ENCODE measurements at places on chromosomes 13 and 19. TPM values are rescaled to one million over a fixed set of nuclear protein-coding genes. Genes with fewer than 3 reads are reported as not detected.

DNA sequence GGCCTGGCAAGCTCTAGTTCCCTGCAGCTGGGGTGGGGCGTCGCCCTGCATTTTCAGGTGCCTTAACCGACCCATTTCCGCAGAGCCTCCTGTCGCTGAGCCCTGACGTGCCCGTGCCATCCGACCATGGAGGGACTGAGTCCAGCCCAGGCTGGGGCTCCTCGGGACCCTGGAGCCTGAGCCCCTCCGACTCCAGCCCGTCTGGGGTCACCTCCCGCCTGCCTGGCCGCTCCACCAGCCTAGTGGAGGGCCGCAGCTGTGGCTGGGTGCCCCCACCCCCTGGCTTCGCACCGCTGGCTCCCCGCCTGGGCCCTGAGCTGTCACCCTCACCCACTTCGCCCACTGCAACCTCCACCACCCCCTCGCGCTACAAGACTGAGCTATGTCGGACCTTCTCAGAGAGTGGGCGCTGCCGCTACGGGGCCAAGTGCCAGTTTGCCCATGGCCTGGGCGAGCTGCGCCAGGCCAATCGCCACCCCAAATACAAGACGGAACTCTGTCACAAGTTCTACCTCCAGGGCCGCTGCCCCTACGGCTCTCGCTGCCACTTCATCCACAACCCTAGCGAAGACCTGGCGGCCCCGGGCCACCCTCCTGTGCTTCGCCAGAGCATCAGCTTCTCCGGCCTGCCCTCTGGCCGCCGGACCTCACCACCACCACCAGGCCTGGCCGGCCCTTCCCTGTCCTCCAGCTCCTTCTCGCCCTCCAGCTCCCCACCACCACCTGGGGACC lies 1.2 kb downstream of the ZFP36 start:
- DNase-seq = peak; percentile 59

GRCh38 chr13:52161181-52161646 lies 1.8 kb upstream of the NEK3 start:
- DNase-seq = no peak

- DNase-seq = no peak
Measured at GRCh38 chr13:100382785-100383184, 205.8 kb downstream of the GGACT start.

DNA sequence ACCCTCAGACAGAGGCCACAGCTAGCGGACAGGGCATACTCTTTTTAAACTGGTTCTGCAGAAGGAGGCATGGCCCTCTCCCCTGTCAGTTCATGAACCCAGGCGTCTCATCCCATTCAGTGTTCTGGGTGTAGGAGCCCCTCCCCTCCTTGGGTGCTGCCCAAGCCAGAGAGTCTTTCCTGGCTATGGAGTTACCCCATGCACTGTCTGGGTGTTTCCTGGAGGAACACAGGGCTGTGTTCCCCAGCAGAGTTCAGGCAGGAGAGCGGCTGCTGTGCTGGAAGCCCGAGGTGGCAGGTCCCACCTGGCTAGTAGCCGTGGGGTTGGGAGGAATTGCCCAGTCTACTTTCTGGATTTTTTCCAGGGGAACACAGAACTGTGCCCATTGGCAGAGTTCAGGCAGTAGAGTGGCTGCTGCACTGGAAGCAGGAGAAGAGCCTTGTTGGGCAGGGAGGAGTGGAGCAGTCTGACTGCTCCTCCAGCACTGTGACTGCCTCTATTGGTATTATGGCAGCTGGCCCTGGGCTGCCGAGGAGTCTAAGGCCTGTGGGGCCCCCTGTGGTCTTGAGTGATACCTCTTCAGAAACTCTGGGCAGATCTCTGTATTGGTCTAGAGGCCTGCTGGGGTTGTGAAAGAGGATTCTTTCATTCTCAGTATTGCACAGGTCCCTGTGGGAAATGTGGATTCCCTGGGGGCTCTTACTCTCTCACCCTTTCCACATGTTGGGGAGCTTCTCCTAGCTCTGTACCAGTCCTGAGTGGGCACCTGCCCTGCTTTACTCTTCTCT lies 168.3 kb downstream of the PCDH20 start:
- peak; percentile 39 for DNase-seq

DNA sequence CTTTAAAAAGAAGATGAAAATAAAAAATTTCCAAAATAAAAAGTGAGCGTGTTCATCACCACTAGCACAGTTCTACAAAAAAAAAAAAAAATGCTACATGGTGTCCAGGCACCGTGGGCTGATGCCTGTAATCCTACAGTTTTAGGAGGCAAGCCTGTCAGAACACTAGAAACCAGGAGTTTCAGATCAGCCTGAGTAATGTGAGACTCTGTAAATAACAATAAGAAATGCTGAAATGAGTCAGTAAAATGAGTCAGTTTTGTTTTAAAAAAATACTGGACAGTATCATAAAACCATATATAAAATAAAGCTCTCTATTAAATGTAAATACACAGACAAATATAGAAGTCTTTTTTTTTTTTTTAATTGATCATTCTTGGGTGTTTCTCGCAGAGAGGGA lies 30.0 kb downstream of the ZNF91 start:
- DNase-seq = no peak

DNA sequence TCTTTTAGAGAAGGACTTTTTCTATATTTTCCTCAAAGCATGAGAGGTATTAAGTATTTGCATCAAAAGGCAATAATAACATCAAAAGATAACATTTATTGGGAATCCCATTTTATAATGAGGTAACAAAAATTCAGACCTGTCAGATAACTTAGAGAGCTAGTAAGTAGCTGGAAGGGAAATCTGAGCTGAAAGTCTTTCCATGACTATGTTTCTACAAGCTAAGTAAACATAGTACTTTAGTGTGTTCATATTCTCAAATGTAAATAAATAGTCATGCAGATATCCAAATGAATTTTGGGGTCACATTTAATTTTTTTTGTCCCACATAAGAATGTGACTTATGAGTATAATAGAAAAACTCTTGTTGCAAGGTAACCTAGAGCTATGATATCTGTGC lies 87.3 kb upstream of the FBXL3 start:
- no peak for DNase-seq

DNA sequence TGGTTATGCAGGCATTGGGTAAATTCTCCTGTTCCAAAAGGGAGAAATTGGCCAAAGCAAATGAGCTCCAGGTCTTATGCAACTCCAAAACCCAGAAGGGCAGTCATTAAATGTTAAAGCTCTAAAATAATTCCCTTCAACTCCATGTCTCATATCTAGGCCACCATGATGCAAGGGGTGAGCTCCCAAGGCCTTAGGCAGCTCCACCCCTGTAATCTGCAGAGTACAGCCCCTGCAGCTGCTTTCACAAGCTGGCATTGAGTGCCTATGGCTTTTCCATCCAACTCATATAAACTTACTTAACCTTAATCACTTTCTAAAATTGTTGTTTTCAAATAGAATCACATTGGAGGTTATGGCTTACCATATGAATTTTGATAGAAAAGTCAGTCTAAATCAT lies 44.7 kb upstream of the ZNF429 start:
- DNase-seq = no peak

DNA sequence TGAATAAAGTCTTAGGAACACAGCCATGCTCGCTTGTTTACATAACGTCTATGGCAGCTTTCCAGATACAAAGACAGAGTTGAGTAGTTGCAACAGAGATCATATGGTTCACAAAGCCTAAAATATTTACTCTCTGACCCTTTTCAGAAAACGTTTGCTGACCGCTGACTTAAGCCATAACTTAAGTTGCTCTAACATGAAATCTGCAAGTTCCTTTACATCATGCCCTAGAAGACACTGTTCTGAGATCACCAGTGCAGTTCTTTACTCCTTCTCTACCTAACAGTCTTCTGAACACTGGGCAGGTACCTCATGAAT lies 166.4 kb downstream of the DCLK1 start:
- no peak for DNase-seq

- DNase-seq = no peak
Measured at GRCh38 chr13:31649766-31650165, 89.6 kb upstream of the RXFP2 start.

GRCh38 chr13:111401755-111402154 lies 81.3 kb downstream of the TEX29 start:
- DNase-seq = no peak

DNA sequence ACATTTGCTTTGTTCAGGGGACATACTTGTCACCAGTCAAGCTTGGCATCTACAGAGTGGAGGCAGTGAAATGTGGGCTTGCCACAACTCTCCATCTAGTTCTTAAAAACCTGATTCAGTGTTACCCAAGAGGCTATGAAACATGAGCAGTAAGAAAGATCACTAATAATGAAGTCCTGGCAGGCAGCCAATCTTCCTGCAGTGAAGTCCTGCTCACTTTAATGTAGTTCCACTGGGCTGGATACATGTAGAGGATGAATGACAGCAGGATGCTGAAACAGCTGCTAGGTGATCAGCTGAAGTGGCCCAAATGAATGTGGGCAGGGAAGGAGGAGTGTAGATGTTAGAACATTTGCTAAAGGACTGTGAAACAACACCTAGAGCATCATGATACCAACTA lies 1213.1 kb downstream of the OLFM4 start:
- DNase-seq = no peak

DNA sequence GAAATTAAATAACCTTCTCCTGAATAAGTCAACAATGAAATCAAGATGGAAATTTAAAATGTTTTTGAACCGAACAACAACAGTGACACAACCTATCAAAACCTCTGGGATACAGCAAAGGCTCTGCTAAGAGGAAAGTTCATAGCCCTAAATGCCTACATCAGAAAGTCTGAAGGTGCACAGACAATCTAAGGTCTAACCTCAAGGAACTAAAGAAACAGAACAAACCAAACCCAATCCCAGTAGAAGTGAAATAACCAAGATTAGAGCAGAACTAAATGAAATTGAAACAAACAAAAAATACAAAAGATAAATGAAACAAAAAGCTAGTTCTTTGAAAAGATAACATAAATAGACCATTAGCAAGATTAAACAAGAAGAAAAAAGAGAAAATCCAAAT lies 9.0 kb downstream of the UGGT2 start:
- no peak for DNase-seq

CD209 gene
- not detected for total RNA-seq
